ENCODE measurements at places on chromosomes 2 and 18.

GRCh38 chr18:40222776-40223175 lies 1732.3 kb upstream of the PIK3C3 start:
- no peak for DNase-seq

DNA sequence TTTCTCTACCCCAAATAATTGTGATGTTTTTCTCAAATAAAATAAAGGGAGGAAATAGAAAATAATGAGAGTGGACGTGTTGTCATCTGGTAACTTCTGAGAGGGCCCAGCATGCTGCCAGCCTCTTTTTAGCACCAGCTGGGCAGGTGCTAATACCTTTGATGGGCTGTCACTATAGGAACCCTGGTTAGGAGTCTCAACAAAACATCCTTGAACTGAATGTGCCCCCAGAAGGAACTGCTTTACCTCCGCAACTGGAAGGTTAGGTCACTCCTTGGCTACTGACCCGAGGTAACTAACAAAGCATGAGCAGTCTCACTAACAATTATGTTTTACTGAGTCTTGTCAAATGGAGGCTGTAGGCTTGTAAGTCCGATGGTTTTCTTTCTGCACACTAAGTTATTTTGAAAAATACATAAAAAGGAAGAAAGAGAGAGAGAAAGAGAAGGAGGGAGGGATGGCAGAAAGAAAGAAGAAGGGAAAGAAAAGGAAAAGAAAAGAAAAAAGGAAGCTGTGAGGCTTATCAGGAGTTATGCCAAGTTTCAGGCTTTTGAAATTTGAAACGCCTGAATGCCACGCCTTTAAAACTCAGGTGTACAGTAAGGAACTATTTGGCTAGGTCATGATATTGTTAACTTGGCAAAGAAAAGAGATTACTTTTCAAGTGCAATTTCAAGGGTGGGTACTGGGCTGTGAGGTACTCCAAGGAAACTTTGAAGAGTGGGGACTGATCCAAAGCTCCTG lies 91.0 kb downstream of the TGIF1 start:
- no peak for DNase-seq

GRCh38 chr2:211132046-211132445 lies 575.6 kb downstream of the CPS1 start:
- DNase-seq, result no peak

- no peak for DNase-seq
These were observed 7.1 kb downstream of the HOXD8 start for GRCh38 chr2:176136374-176137251.

- no peak for DNase-seq
These were observed 246.0 kb downstream of the TDRD15 start for GRCh38 chr2:21369787-21370186.

DNA sequence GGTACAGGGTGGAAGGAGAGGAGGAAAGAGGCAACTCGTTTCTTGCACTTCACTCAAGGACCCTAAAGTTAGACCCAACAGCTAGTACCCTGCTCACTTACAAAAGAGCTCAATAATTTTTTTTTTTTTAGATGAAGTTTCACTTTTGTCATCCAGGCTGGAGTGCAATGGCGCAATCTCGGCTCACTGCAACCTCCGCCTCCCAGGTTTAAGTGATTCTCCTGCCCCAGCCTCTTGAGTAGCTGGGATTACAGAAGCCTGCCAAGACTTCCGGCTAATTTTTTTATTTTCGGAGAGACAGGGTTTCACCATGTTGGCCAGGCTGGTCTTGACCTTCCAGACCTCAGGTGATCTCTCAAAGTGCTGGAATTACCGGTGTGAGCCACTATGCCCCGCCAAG lies 4.1 kb downstream of the ASB3 start:
- DNase-seq, result no peak

DNA sequence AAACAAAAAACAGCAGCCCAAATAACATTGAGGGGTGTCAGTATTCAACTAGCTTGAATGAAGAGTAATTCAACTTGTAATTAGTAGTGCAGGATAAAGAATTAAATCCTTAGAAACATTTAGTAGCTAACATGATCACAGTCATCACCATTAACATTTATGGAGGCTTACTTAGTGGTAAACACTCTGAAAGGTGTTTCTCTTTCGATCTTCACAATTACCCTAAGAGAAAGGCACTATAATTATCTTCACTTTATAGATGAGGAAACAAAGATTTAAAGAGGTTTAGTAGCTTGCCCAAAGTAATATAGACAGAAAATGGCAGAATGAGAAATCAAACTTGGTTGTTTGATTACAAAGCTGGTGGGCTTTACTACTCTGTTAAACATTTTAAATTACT lies 81.5 kb downstream of the GAREM1 start:
- DNase-seq, result no peak

DNA sequence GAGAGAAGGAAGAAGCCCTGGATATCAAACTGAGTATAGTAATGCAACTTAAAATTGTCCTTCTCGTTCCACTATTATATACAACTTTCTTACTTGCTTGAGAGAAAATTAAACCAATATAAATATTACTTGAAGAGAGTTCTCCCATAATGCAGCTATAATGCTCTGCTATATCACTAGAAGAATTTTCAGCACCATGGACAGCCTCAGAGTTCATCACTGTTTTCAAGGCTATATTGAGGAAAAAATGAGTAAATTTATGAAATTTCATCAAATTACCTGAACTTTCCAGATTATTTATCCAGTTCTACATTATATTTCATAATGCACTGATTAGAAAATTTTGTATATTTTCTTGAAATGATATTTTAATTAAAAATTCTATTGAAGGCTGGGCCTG lies 1053.5 kb upstream of the FAM98A start:
- no peak for DNase-seq

All from C1 segment of cervical spinal cord (tissue), 14 donors.